MCF 10A (cell line): ENCODE measurements at places on chromosomes 5 and 9.

DNA sequence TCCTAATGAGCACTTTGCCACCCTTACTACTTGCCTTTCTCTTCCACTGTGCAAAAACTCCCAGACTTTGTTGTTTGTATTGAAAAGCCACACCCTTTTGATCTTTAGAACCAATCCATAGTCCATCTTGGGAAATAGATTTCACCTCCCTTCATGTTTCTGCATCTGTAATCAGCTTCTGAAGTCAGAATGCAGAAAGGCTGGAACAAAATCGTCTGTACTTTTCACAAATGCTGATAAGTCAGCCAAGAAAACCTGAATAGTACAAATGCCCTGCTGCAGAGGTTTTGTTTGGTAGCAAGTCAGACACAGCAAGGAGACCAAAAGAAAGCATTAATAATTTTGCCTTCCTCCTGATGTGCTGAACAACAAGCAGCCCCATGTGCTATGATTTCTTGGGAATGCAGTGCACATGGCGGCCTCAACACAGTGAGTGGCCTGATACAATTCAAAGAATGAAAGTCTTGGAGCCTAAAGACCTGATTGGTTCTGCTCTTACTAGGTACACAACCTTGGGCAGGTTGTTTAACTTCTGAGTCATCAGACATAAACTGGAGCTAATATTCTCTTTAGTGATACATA is 59.2 kb upstream of the STK32A start:
- DNase-seq = no peak

DNA sequence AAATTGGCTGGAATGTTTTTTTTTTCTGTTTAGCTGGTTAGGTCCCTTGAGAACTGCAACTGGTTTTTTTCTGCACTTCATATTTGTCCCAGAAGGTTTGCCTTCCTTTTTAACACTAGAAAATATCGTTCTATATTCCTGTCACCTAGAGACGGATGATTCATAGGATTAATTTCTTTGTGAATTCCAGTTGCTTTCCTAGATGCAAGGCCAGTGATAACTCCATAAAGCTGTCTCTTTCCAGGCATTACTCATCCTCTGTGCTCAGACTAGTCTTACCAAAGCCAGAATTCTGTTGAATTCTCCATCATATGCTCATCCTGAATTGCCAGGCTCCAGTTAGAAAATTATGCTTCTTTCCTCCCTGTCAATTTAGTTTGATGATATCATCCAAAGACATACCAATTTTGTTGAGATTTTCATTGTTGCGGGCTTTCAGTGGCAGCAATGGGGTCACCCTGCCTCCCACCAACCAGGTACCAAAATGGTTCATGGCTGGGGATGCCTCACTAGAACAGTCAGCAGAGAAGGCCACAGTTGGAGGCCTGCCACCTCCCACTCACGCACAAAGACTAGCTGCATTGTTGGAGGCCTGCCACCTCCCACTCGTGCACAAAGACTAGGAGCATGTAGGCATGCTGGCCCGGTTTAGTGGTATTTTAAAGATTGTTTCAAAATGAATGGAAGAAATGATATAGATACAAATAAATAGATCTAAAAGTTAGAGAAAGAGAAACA is 8.5 kb downstream of the BAAT start:
- DNase-seq = no peak

DNA sequence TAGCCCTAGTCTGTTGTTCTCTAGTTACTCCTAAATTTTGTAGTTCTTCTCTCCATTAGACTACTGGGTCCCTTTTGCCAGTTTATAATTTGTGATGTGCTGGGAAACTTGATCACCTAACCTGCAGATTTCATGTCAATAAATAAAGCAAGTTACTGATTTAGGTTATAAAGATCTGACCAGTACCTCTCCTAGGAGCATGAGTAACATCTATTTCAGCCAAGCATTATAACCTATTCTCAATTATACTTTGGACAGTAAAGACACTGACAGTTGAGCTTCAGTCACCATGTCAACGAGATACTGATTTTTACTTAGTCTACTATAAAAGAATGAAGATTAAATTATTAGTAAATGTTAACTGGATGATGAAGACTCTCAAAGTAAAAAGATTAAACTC is 36.7 kb downstream of the CSNK1A1 start:
- no peak for DNase-seq

- no peak for DNase-seq
Measured at GRCh38 chr5:111790295-111790694, 33.3 kb upstream of the NREP start.

- DNase-seq = no peak
Measured at GRCh38 chr5:76831110-76831452, 12.3 kb downstream of the F2RL1 start.

DNA sequence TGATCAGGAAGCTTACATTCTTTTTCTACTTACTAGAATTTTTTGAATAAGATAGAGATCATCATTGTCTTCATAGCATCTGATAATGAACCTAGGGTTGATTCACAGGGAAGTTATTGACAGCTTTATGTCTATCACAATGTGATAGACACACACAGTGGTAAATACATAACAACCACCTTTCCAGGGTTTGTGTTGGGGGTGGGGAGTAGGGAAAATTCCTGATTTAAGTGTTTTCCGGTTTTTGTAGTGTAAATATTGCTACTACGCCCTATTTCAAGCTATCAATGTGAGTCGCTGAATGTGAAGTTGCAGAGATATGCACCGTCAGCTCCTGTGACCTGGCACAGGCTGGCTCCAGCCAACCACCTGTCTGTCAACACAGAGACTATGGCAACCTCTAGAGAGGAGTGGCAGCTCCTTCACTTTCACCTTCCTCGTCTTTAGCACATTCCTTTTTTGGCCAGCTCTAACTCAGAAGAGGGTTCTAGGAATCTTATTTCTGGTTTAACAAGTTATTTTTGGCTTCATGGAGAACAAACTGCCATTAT is 224.9 kb downstream of the MAT2B start:
- no peak for DNase-seq

DNA sequence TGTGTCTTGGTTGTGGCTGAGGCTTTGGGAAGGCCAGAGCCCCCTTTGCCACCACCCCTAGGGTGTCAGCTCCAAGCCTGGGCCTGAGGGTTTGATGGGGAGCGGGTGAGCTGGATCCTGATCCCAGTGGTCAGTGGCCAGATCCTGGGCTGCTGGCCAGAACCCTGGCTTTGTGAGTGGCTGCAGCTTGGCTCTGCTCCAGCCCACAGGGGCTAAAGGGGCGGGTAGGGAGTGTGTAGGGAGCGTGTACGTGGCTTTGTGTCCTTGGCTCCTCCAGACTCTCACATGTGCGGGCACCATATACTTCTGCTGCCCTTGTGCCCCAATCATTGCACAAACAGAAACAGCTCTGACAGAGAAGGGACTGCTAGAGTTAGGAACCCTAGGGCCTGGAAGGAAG is 1.2 kb upstream of the IL11RA start:
- no peak for DNase-seq

DNA sequence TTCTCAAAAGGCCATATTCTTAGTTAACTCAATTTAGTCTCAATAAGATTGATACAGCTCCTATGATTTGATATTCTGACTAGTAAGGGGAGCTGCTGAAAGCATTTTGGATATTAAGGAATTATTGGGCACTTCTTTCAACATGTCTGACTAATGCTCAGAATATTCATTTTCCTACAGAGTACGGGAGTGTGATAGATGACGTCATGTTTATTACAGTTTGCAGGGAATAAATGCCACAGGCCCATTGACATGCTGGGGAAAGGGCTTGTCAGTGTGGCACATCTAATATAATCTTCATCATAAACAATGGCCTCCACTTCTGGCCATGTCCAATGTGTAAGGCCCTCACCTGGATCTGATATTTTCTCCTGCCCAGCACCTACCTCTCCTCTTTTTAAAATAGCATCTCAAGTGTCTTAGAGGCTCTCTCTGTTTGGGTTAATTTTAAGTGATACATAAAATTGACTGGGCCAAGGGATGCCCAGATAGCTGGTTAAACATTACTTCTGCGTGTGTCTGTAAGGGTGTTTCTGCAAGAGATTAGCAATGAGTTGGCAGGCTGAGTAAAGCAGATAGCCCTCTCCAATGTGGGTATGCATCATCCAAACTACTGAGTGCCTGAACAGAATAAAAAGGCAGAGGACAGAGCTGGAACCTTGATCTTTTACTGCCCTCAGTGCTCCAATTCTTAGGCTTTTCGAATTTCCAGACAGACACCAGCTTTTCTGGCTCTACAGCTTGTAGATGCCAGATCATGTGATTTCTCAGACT is 99.3 kb downstream of the SLC24A2 start:
- DNase-seq = peak; percentile 20

DNA sequence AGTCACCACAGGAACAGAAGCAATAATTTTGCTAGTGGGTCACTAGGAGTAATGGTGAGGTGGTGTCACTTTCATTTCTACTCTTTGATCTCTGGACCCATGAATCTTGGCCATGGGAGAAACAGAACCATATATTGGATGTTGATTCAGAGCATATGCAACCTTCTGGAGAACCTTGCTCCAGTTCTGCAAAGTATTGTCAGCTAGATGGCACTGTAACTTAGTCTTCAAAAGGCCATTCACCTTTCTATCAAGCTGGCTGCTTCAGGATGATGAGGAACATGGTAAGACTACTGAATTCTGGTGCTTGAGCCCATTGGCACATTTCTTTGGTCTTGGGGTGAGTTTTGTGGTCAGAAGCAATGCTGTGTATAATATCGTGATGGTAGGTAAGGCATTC is 129.1 kb upstream of the FBN2 start:
- peak; percentile 25 for DNase-seq

- DNase-seq = no peak
Measured at GRCh38 chr5:134794082-134794481, 35.5 kb downstream of the DDX46 start.
